ENCODE measurements at places on chromosomes 5 and 9. TPM values are rescaled to one million over a fixed set of nuclear protein-coding genes. Genes with fewer than 3 reads are reported as not detected.

DNA sequence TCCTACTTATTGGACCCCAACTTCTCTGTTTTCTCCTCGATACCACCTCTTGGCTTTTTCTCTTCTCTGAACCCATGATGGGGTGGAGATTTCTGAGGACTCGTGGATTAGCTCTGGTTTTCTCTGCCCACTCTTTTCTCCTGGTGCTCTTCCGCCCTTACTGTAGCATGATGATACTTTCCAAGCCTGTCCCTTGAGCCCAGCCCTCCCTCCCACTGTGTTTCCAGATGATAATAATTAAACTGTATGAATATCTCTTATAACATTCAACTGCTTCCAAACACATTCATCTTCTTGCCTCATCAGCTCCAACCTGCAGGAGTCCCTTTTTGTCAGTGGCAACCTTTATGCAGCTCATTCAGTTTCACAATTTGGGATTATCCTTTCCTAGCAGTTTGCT is 494.2 kb upstream of the KLF4 start:
- no peak for DNase-seq

DNA sequence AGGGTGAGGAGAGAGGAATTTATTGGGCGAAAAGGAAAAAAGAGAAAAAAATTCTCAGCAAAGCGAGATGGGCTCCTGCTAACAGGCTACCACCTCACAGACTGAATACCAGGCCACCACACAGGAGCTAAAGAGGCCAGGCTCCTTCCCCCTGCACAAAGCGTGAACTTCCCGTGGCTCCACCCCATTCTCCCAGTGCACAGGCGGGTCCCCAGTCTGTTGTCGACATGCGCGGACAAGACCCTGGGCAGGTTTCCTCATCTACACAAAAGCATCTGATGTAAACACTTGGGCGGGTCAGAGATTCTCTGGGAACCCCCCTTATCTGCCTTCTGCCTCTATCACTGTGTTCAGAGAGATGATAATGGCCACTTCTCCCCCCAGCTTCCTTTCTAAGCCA is 34.2 kb downstream of the IL31RA start:
- DNase-seq, result no peak

- no peak for DNase-seq
Observed at GRCh38 chr9:105735366-105735765, 41.0 kb downstream of the TMEM38B start.

DNA sequence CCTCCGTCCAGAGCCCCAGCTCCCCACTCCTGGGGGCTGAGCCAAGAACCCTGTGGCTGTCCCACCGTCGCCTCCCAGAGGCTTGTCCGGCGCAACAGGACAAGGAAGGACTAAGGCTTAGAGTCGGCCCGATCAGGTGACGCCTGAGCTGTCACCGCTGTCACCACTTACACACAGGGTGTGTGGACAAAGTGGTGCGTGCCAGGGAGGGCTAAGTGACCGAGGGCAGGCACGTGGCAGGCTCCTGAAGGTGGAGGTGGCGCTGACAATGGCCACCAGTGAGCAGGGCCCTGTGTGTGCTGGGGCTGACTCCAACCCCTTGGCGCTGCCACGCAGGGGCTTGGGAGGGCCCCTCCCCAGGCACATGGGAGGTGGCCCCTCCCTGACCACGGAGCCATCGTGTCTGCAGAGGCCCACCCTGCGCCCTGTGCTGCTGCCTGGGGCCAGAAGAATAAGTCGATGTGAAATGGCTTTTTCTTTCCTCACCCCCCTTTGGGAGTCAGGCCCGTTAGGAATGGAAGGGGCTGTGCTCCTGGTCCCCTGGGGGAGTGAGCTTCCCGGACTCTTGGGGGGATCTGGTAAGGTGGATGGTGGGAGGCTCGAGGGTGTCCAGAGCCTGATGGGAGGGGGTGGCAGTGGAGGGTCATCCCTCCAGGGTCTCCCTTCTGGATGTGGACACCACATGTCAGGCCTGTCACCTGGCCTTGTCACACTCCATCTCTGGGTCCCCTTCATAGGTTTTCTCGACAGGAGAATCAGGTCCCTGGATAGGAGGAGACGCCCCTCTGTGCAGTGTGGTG is 2.6 kb upstream of the GPSM1 start:
- no peak for DNase-seq

DNA sequence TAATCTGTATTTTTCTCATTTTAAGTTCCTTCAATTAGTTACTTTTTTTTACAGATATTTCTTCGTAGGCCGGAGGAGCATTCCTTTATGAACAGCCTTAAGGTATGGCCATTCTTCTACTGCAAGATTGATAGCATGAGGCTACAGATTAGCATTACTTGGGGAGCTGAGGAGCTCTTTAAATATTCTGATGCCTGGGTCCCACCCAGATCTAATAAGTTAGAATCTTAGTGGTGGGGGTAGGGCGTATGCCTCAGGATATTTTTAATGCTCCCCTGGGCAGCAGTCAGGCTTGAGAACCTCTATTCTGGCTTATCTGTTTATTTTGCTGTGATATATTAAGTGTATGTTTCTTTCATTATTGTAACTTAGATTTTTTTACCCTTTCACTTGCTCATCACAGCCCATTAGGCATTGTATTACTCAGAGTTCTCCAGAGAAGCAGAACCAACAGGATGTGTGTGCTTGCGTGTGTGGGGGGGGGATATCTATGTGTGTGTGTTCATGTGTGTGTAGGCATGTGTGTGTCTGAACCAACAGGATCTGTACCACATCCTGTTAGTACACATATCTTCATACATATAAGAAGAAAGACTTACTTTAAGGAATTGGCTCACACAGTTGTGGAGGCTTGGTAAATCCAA is 91.8 kb upstream of the MTAP start:
- no peak for DNase-seq

GRCh38 chr9:96418083-96418919 is at the start of gene ZNF367:
Gene ZNF367 (minus strand): TSS chr9:96418370. CDS start chr9:96418032, 338 bp downstream.
- DNase-seq, result peak; percentile 99

DNA sequence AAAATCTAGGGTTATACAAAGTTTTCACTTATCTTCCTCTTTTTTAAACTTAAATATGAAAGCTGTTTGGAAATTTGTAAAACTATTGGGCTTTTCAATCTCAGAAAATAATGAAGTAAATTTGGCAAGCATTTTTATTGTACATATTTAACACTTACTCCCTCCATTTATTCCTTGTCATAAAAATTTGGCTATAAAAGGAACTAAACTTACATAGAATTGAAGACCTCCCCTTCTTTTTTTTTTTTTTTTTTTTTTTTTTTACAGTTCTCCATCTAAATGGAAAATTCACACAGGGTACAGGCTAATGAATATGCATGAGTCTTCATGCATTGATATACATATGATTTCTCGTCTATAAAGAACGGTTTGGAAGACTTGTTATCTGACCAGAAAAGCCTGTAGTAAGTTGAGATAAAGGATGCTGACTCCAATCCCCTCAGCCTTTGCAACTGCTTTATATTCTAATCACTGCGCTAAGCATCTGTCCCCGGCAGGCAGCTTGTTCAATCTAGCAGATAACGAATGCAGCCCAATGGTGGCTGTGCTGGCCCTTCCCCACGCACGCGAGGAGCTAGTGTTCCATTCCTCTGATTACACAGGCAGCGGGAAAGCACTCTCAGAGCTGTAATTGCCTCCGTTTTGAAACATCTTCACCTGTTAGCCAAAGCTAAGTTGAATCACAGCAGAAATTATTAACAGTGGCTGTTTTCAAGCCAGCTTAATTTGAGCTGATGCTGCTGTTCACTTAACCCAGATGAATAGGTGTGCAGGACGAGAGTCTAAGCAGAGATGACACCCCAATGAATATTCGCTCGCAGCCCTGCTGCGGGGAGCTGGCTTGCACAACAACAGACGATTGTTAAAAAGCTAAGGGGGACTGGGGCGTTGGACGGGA is 453.8 kb upstream of the ZNF608 start:
- DNase-seq, result peak; percentile 11

DNA sequence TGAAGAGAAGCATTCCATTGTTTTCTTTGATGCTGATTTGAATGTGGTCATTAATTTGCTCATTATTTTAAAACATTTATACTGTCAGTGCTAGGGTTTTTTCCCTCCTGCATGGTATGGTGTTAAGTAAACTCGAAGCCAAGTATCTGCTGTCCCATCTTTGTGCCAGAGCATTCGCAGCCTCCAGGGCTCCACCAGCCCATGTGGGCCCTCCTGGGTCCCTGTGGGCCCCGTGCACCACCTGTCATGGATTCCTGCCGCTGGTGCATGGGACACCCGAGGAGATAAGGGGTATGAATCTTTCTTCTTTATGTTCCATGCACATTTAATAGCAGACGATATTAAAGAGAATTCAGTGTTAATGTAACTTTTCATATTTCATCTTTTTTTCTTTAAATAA is 95.1 kb downstream of the TRIO start:
- DNase-seq, result no peak

GRCh38 chr5:79236970-79237739 is 1.2 kb downstream of the JMY start:
- DNase-seq, result peak; percentile 58

- DNase-seq, result no peak
Observed at GRCh38 chr5:98069876-98070512, 703.5 kb upstream of the RGMB start.

The NPR3 gene
- 5.8 TPM for total RNA-seq

The TIMD4 gene
- total RNA-seq, result not detected

The HACD4 gene
- total RNA-seq, result 6.7 TPM

The OR1J2 gene
- not detected for total RNA-seq

The CYLC2 gene
- not detected for total RNA-seq

The SPATA31A1 gene
- not detected for total RNA-seq

The NFIB gene
- 47.3 TPM for total RNA-seq

The PRDM9 gene
- total RNA-seq, result not detected

The FBN2 gene
- 8.9 TPM for total RNA-seq

The SOHLH1 gene
- total RNA-seq, result not detected

The CCDC183 gene
- not detected for total RNA-seq

All from MG63 (cell line).